ENCODE measurements at places on chromosomes 4 and X. TPM values are rescaled to one million over a fixed set of nuclear protein-coding genes. Genes with fewer than 3 reads are reported as not detected.

DNA sequence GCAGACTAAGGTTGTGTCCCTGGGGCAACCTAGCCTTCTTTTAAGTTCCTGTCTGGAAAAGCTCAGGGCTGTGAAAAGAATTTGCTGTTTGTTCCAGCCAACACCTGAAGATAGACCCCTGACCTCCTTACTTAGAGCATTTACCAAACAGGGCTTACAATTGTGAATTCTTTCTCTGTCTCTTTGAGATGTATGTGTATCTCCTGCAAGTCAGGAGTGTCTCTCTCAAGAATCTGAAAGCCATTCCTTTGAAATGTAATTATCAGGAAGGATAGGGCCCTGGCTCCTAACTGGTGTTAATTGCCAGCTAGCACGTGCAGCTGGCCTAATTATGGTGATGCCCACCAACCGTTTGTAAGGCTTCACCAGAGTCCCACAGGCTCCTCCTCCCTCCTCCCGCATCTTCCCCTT, 18.2 kb downstream of the CCNG2 start:
- no peak overlapping the region for H3K4me3 ChIP-seq
- peaks cover 6% of the 10 kb centered on the region for H3K4me1 ChIP-seq
- no peaks in the 10 kb centered on the region for H3K36me3 ChIP-seq
- no peak overlapping the region for H3K27ac ChIP-seq

- no peaks in the 10 kb centered on the region for H3K27me3 ChIP-seq
- H3K27ac ChIP-seq = no peak overlapping the region
- no peak for DNase-seq
- peaks cover 21% of the 10 kb centered on the region for H3K4me1 ChIP-seq
These were observed 10.3 kb upstream of the BST1 start for GRCh38 chr4:15692602-15693001.

GRCh38 chrX:40853816-40854123, 118.4 kb upstream of the MED14 start:
- H3K4me1 ChIP-seq = no peaks in the 10 kb centered on the region
- no peak for DNase-seq
- H3K36me3 ChIP-seq = no peaks in the 10 kb centered on the region

GRCh38 chr4:154958621-154959358, 177.7 kb downstream of the RBM46 start:
- no peaks in the 10 kb centered on the region for H3K27me3 ChIP-seq
- H3K27ac ChIP-seq = peak overlapping the region; percentile 75
- no peaks in the 10 kb centered on the region for H3K36me3 ChIP-seq
- H3K4me1 ChIP-seq = peaks cover 33% of the 10 kb centered on the region

DNA sequence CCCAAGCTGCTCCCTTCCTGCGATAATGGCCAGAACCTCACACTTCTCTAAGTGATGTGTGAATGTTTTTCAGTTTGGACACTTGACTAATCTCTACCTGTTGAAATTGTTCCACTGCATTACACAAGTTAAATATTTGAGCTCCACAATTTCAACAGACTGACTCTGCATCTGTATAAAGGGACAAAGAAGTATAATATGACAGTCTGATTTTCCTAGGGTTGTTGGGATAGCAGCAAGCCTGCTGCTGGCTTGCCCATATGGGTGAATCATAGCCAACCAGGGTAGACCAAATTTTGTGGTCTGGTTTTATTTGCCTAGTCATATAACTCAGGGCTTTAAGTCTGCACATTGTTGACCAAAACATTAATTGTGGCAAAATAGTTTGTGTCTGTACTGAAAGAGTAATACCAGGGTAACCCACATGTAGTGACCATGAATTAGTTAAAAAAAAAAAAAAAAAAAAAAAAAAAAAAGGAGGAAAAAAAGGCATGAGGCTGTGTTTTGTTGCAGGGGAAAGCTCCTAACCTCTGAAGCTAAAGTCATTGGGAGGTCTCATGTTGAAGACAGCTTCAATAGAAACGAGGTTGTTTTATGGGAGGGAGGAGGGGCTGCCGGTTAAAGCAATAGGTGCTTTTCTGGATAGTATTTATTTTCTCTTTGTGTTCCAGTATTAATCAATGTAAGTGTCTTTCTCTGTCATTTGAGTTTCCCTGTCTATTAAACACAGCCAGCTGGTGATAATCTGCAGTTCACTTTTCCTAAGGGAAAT, 534.2 kb downstream of the RAB28 start:
- no peaks in the 10 kb centered on the region for H3K36me3 ChIP-seq
- H3K4me1 ChIP-seq = no peaks in the 10 kb centered on the region
- H3K27ac ChIP-seq = no peak overlapping the region

DNA sequence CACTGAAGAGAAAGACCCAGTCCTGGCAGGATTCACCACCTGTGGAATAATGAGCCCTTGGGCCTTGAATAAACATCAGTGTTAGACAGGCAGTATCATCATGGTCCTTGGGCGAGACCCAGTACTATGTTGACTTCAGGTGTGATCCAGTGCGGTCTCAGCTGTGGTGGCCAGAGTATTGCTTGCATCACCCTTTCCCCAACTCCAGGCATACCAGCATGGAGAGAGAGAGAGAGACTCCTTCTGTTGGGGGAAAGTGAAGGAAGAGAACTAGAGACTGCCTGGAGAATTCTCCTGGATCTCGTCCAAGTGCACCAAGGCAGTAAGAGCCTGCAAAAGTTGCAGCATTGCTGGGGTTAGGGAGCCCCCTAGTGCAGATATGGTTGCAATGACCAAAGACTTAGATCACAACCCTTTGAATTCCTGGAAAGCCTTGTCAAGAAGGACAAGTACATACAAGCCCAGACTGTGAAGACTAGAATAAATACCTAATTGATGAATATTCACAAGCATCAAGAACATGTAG, 61.1 kb upstream of the VAMP7 start:
- no peaks in the 10 kb centered on the region for H3K27me3 ChIP-seq
- H3K4me1 ChIP-seq = no peaks in the 10 kb centered on the region
- no peaks in the 10 kb centered on the region for H3K36me3 ChIP-seq
- no peak overlapping the region for H3K4me3 ChIP-seq
- DNase-seq = peak; percentile 46

ATP2B3 gene
- total RNA-seq = not detected

FAM90A26 gene
- total RNA-seq = not detected
